NCI-H345 (cell line): ENCODE measurements at places on chromosomes 3 and 15.

DNA sequence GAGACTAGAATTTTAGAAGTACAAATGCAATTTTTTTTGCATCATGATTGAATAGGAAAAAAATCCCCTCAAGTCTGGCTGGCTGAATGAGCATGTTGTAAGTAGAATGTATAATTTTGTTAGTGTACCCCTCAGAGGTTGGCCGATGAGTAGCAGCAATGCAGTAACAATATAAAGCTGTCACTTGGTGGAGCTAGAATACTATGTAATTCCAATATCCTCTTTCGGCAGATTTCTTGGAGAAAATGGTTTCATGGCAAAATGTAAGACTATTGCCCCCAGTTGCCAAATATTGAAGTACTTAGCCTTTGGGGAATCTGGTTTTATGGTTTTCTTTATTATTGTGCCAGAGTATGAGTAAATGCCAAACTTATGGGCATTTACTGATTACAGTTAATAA lies 39.8 kb upstream of the SGO1 start:
- DNase-seq, result peak; percentile 0

DNA sequence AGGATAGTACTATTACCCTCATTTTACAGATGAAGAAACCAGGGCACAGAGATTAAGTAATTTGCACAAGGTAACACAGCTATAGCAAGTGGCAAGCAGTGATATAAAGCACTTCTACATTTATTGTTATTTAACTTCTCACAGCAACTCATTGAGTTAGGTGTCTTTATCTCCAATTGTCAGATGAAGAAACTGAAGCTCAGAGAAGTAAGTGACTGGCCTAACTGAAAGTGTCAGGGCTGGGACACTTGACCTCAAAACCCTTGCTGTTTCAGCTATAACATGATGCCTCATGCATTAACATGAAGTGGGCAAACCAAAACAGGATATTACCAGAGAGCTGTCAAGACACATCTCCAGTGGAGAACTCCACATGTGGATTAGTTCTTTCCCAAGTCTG lies 65.8 kb upstream of the LEKR1 start:
- no peak for DNase-seq

DNA sequence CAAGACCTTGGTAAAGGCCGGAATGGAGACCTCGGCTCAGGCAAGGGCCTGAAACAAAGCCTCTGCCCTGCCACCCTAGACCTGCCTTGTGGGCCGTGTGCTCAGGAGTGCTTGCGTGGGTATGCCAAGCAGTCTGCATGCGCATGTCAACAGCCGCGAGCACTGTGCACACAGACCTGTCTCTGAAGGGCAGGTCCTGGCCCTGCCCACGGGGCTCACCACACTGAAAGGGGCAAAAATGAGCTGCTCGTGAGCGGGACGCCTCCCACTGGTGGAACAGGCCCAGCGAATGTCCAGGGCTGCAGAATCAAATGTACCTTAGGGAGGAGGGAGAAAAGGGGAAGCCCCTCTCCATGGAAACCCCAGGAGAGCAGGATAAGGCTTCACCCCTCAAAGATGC lies 44.3 kb upstream of the FGD5 start:
- no peak for DNase-seq

GRCh38 chr3:39323494-39323893 lies 6.0 kb upstream of the CCR8 start:
- no peak for DNase-seq

- no peak for DNase-seq
These were observed 251.0 kb upstream of the MCTP2 start for GRCh38 chr15:93980261-93980911.
